ENCODE measurements at places on chromosomes 3 and 15. TPM values are rescaled to one million over a fixed set of nuclear protein-coding genes. Genes with fewer than 3 reads are reported as not detected.

Gene KBTBD13
- total RNA-seq: not detected

Gene PRR20G
- total RNA-seq: not detected

Gene POTEB
- total RNA-seq: not detected

Gene PDIA5
- 49.4 TPM for total RNA-seq

Gene TLNRD1
- total RNA-seq: 35.5 TPM

- H3K27me3 ChIP-seq: no peaks in the 10 kb centered on the region
- peaks cover 24% of the 10 kb centered on the region for H3K4me1 ChIP-seq
- H3K27ac ChIP-seq: no peak overlapping the region
Measured at GRCh38 chr3:73546961-73547360, 77.8 kb downstream of the PDZRN3 start.

GRCh38 chr3:16462679-16463078 is 50.8 kb downstream of the RFTN1 start:
- H3K4me3 ChIP-seq: no peak overlapping the region
- no peaks in the 10 kb centered on the region for H3K36me3 ChIP-seq
- no peak overlapping the region for H3K27ac ChIP-seq

GRCh38 chr15:101373577-101373976 is 78.5 kb upstream of the SNRPA1 start:
- H3K36me3 ChIP-seq: no peaks in the 10 kb centered on the region
- no peak for DNase-seq
- no peak overlapping the region for H3K4me3 ChIP-seq
- H3K27me3 ChIP-seq: no peaks in the 10 kb centered on the region

DNA sequence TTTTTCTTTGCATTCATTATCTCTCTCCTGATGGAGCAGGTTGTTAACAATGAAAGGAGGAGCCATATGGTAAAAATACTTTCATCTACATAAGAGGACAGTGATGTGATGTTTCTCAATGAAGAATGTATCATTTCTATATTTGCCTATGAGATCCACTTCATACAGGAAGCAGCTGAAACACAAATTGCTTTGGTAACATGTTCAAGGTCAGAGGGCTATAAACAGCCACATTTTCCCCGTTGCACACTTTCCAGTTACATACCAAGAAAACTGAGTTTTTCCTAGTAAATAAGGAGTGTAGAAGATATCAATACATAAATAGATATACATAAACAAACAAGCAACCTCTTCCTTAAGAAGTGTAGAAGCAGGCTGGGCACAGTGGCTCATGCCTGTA is 32.6 kb upstream of the GYG1 start:
- peaks cover 6% of the 10 kb centered on the region for H3K4me1 ChIP-seq
- no peak overlapping the region for H3K4me3 ChIP-seq
- H3K27me3 ChIP-seq: no peaks in the 10 kb centered on the region
- no peaks in the 10 kb centered on the region for H3K36me3 ChIP-seq
- H3K27ac ChIP-seq: no peak overlapping the region

- H3K27me3 ChIP-seq: no peaks in the 10 kb centered on the region
- H3K36me3 ChIP-seq: no peaks in the 10 kb centered on the region
- H3K4me1 ChIP-seq: no peaks in the 10 kb centered on the region
- H3K27ac ChIP-seq: no peak overlapping the region
- no peak for DNase-seq
Measured at GRCh38 chr3:73719413-73719851, 94.7 kb upstream of the PDZRN3 start.

GRCh38 chr15:101641129-101641764 is 10.9 kb downstream of the TM2D3 start:
- H3K36me3 ChIP-seq: no peaks in the 10 kb centered on the region
- H3K4me3 ChIP-seq: no peak overlapping the region
- H3K4me1 ChIP-seq: peaks cover 14% of the 10 kb centered on the region
- H3K27ac ChIP-seq: no peak overlapping the region

- H3K36me3 ChIP-seq: peaks cover 5% of the 10 kb centered on the region
- no peak overlapping the region for H3K4me3 ChIP-seq
- DNase-seq: no peak
- no peak overlapping the region for H3K27ac ChIP-seq
- no peaks in the 10 kb centered on the region for H3K4me1 ChIP-seq
Measured at GRCh38 chr3:100366424-100366823, 31.9 kb downstream of the NIT2 start.

- H3K27ac ChIP-seq: no peak overlapping the region
- H3K4me3 ChIP-seq: no peak overlapping the region
- no peaks in the 10 kb centered on the region for H3K36me3 ChIP-seq
Measured at GRCh38 chr3:67302489-67302888, 304.4 kb downstream of the KBTBD8 start.

DNA sequence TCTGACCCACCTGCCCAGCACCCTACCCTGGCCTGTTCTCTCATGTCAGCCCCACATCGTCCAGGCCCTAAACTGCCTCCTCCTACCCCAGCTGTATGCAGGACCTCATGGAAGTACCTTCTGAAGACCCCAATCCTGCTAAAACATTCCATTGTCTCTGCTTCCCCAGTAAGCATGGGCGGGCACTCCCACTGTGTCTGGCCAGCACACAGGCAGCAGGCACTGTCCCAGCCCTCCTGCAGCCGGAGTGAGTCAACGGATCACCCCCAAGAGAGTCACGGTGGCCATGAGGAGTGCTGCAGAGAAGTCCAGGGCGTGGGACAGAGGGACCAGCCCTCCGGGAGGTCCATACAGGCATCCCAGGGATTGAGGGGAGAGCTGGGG is 36.4 kb upstream of the SLCO2A1 start:
- DNase-seq: no peak
- H3K36me3 ChIP-seq: peaks cover 9% of the 10 kb centered on the region
- no peak overlapping the region for H3K4me3 ChIP-seq
- peaks cover 2% of the 10 kb centered on the region for H3K27me3 ChIP-seq

DNA sequence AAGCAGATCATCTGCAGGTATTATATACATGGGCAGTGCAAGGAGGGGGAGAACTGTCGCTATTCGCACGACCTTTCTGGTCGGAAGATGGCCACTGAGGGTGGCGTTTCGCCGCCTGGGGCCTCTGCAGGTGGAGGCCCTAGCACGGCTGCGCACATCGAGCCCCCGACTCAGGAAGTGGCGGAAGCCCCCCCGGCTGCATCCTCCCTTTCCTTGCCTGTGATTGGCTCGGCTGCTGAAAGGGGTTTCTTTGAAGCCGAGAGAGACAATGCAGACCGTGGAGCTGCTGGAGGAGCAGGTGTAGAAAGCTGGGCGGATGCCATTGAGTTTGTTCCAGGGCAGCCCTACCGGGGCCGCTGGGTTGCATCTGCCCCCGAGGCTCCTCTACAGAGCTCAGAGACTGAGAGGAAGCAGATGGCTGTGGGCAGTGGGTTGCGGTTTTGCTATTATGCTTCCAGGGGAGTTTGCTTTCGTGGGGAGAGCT is 639 bp downstream of the MKRN3 start:
- peak; percentile 34 for DNase-seq
- H3K27me3 ChIP-seq: peaks cover 4% of the 10 kb centered on the region
- peaks cover 10% of the 10 kb centered on the region for H3K36me3 ChIP-seq
- H3K4me3 ChIP-seq: peak overlapping the region; percentile 63
- H3K4me1 ChIP-seq: peaks cover 40% of the 10 kb centered on the region

- peaks cover 2% of the 10 kb centered on the region for H3K27me3 ChIP-seq
- H3K4me1 ChIP-seq: peaks cover 8% of the 10 kb centered on the region
- peak; percentile 56 for DNase-seq
- H3K27ac ChIP-seq: peak overlapping the region; percentile 63
- no peaks in the 10 kb centered on the region for H3K36me3 ChIP-seq
Measured at GRCh38 chr3:72665701-72666446, 182.4 kb downstream of the SHQ1 start.

DNA sequence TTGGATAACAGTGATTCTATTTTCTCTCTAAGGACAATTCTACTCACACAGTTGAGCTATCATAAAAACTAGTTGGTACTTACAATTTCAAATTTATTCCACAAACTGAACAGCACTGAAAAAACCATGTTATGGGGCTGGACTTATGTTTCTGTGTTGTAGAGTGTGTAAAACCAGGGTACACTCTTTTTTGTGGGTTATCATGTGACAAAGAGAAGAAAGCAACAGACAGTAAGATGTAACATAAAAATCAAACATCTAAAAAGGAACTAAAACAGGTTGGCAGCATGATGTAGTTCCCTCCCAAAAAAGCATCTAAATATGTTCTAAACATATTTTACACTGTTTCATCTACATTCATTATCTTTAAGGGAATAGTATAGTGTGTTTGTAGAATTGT is 757.9 kb downstream of the ROBO1 start:
- peak overlapping the region; percentile 26 for H3K27ac ChIP-seq
- no peak for DNase-seq
- H3K27me3 ChIP-seq: no peaks in the 10 kb centered on the region
- H3K4me3 ChIP-seq: peak overlapping the region; percentile 73
- H3K36me3 ChIP-seq: no peaks in the 10 kb centered on the region

GRCh38 chr3:58573640-58574039 is 3.6 kb downstream of the FAM107A start:
- no peaks in the 10 kb centered on the region for H3K4me1 ChIP-seq
- H3K4me3 ChIP-seq: no peak overlapping the region
- peaks cover 4% of the 10 kb centered on the region for H3K36me3 ChIP-seq
- no peak for DNase-seq
- no peaks in the 10 kb centered on the region for H3K27me3 ChIP-seq

DNA sequence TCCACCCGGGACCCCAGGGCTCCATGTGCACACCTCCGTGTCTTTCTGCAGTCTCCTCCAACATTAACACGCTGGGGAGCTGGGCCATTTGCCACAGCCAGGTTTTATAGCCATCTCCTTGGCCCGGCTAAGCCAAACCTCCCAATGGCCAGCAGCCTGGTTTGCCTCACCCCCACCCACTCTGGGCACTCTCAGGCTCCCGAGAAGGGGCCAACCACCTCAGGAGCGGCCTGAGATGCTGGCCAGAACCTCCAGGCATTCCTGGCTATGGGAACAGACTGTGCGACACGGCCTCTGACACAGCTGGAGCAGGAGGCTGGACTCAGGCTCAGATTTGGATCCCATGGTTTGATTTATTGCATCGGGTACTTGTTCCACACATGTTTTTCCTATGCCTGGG is 289.7 kb downstream of the RPLP1 start:
- no peak overlapping the region for H3K4me3 ChIP-seq
- peaks cover 7% of the 10 kb centered on the region for H3K27me3 ChIP-seq
- H3K36me3 ChIP-seq: peaks cover 9% of the 10 kb centered on the region
- no peak overlapping the region for H3K27ac ChIP-seq

DNA sequence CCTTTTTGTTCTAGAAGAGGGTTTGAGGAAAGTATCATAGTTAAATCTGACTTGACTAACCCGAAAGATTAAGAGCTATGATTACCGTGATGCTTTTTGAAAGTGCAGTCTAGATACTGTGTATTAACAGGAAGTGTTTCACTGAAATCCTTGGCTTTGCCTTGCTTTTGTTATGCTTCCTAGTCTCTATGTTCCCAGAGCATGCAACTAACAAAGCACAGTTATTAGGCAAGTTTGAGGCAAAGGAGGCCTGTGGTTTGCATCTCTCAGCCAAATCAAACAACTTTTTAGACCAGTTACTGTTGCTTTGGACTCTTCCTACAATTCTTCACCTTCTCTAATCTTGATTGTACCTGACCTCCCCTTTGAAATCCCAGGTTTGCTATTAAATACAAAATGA is 3.9 kb downstream of the LXN start:
- no peak for DNase-seq
- H3K4me3 ChIP-seq: no peak overlapping the region
- H3K36me3 ChIP-seq: no peaks in the 10 kb centered on the region

DNA sequence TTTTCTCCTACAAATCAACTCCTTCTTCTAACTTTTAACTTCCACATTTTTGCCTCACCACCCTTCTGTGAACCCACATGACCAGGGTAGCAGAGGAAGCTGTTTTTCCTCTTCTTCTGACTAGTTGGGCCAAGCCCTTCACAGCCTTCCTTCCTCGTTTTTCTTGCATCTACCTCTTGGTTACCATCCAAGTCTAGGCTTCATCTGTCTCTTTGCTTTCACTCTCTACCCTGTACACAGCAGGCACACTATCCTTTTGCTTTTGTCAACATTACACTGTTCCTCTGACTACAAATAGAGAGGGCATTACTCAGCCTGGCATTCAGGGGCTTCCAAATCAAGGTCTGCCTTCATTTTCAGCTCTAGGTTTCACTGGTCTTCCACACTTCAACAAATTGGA is 22.0 kb downstream of the SLC9A9 start:
- H3K36me3 ChIP-seq: no peaks in the 10 kb centered on the region
- DNase-seq: no peak
- no peak overlapping the region for H3K4me3 ChIP-seq
- H3K27me3 ChIP-seq: no peaks in the 10 kb centered on the region

- no peak for DNase-seq
- no peaks in the 10 kb centered on the region for H3K27me3 ChIP-seq
Measured at GRCh38 chr3:158347966-158348365, 223.0 kb upstream of the MLF1 start.

DNA sequence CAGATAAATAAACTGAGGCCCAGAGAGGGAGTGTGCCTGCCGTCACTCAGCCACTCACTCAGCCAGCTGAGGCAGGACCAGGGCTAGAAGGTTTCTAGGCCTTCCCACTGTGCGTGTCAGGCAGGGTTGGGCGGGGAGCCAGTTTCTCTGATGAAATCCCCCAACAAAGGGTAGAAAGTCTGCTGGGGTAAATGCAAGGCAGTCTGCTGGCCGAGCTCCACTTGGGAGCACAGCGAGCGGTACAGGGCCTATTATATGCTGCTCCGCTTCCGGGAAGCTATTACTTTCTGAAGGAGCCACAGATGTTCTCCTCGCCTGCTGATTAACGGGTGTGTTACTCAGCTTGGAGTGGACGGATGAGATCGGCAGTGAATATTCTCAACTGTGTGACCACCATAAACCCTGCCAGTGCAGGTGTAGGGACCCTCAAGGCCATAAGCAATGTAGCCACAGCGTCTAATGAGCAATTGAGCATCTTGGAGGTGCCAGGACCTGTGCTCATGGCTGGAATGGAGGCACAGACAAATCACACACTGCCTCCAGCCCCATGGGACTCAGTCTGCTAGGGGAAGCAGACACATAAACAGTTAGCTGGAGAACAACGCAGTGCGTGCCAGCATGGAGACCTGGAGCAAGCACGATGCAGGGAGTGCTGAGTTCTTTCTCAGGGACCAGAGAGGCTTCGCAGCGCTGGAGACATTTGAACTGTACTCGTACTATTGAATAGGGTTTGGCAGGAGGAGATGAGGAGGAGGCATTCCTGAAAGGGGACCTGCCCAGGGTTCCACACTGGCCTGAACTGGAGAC is 42.1 kb downstream of the CORO2B start:
- peak; percentile 72 for DNase-seq
- H3K36me3 ChIP-seq: no peaks in the 10 kb centered on the region
- H3K4me1 ChIP-seq: peaks cover 44% of the 10 kb centered on the region
- peaks cover 3% of the 10 kb centered on the region for H3K27me3 ChIP-seq
- H3K27ac ChIP-seq: peak overlapping the region; percentile 93

DNA sequence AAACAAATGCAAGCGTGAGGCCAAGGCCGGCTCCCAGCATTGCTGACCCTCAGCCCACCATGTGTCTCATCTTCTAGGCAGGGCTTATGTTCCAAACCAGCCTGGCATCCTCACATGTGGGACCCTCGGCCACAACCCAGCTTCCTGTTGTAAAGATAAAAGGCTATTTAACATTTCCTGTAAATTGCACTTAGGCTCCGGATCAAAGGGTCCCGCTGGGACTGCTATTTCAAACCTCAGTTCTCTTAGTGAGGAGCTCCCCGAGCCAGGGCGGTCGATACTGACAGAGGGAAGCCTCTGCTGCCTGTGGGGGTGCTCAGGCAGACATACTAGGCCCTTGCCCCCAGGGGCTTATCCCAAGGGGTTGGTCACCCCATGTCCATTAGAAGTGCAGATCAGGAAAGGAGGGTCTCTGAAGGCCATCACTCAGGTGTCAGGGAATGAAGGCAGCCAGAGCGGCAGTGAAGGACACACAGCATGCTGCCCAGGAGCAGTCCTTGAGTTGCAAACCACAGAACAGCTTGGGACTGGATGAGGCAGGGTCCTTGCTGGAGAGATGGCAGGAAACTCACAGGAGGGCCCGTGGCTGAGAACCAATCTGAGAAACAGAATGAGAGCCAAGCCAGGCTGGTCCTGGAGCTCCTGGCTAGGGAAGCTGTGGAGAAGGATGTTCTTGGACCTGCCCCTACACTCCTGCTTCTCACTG is 239.9 kb downstream of the TLE3 start:
- peak; percentile 83 for DNase-seq
- H3K4me1 ChIP-seq: peaks cover 40% of the 10 kb centered on the region
- peak overlapping the region; percentile 78 for H3K27ac ChIP-seq

Data from glutamatergic neuron (in vitro differentiated cells).